ENCODE measurements at places on chromosomes 1 and 21.

- DNase-seq = no peak
Measured at GRCh38 chr1:171107262-171107940, 16.7 kb downstream of the FMO3 start.

DNA sequence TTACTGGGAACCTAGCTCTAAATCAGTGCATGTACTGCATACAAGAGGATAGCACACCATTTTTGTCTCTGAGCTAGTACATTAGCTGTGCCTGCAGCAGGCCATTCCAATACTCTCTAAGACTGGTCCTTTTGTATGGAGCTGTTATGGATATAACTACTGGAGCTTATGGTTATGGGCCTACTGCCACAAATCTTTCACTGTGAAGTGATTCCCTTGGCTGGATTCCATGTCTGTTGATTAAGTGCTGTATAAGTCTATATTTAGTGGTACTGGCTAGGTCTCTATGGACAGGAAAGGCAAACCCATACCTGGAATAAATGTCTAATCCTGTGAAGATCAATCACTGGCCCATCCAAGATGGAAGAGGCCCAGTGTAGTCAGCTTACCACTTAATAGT lies 12.0 kb downstream of the ZFYVE9 start:
- no peak for DNase-seq

- DNase-seq = no peak
Measured at GRCh38 chr1:210288116-210288515, 40.6 kb upstream of the HHAT start.

- no peak for DNase-seq
Measured at GRCh38 chr1:227919906-227920305, 27.8 kb downstream of the WNT9A start.

DNA sequence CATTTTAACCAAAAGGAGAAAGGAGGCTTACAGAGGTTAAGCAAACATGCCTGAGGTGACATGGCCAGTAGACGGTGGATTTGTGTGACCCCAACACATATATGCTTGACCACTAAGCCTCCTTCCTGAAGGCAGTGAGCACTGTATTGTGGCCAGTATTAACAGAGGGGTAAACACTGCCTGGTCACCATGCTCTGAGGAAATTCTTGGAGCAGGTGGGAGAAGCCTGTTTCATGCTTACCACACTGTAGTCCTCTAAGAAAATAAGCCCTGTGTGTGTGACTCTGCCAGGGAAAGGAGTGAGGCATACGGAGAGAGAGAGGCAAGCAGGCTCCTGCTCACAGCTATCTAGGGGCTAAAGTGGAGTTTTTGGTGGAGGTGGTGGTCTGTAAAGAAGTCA lies 102.7 kb downstream of the KCND3 start:
- peak; percentile 44 for DNase-seq

Data from mesenchymal stem cell (in vitro differentiated cells and primary cell).